Activated CD4-positive, alpha-beta T cell treated with anti-CD3 and anti-CD28 coated beads, Interleukin-2, amount 50 U/mL, for 24 hours (primary cell): ENCODE measurements at places on chromosomes 6 and 20.

GRCh38 chr6:45454008-45454911 is 76.5 kb upstream of the SUPT3H start:
- DNase-seq, result no peak

DNA sequence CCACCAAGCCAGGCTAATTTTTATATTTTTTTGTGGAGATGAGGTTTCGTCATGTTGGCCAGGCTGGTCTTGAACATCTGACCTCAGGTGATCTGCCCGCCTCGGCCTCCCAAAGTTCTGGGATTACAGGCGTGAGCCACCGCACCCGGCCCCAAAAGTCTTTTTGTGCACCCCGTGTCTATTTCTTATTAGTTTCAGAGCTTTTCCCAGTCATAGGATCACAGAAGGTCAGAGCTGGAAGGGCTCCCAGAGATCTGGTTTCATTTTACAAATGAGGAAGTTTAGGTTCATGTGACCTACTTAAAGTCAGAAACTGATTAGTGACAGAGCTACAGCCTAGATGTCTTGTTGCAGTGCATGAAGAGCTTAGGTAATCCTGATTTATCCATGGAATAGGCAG is 1.6 kb upstream of the OGFRL1 start:
- no peak for DNase-seq

- no peak for DNase-seq
These were observed 24.8 kb upstream of the SPDEF start for GRCh38 chr6:34580707-34581560.

- no peak for DNase-seq
These were observed 81.4 kb downstream of the LAMA2 start for GRCh38 chr6:128964233-128964755.

DNA sequence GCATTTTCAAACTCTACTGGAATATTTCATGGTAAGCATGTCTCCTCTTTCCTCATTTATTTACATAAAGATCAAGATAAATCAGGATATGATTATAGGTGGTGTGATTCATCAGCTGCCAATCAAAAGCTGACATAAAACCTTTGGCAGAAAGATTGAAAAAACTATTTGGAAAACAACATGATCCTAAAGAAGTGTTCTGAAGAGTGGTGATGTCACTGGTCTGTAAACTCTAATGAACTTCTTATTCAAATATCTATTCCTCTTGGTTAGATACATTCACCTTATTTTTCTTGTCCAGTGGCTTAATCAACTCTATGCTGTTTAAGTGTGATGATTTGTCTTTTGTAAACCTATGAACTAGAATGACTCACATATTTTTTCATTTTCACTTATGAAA is 535.5 kb upstream of the CITED2 start:
- DNase-seq, result no peak

DNA sequence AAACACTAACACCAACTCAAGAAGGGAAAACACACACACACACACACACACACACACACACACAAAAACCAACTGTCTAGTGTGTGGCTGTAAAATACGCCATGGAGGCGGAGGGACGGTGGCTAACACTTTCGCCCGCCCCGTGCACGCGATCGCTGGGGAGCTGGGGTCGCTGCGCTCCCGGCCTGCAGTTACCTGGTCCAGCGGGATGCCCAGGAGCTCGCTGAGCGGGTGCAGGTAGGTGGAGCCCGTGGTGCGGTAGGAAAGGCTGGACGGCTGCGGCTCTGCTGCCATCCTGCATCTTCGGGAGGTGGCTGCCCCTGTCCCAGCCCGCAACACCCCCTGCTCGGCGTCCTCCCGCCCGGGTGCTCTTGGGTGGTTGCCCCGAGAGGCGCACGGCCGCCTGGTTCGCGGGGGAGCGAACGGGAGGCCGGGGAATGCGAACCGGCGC is 303 bp downstream of the MBOAT1 start:
- DNase-seq, result no peak

GRCh38 chr6:14129575-14129974 is 12.0 kb downstream of the CD83 start:
- DNase-seq, result no peak

DNA sequence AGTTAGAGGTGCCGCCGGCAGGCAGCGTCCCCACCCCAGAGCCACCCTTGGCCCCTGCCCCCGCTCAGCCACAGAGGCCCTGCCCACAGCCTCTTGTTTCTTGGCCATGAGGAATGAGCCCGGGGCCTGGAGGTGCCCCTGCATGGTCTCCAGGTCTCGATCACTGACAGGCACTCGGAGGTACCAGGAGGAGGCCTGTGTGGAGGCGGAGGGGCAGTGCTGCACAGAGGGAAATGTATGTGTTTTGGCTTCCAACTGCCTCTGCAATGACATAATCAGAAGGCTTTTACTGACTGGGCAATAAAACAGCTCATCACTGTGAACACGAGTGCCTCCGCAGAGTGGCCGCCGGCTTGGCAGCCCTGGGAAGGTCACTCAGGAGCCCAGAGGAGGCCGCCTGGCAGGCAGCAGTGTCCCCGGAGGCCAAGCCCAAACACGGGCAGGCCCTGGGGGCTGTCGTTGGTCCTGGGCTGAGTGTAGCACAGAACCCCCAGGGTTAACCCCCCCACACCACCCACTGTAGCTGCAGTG is 61.1 kb upstream of the GATA5 start:
- no peak for DNase-seq
